ENCODE measurements at places on chromosomes 7 and 10.
A peak's percentile ranks its signal among the peaks of the same experiment; 100 is the strongest.

DNA sequence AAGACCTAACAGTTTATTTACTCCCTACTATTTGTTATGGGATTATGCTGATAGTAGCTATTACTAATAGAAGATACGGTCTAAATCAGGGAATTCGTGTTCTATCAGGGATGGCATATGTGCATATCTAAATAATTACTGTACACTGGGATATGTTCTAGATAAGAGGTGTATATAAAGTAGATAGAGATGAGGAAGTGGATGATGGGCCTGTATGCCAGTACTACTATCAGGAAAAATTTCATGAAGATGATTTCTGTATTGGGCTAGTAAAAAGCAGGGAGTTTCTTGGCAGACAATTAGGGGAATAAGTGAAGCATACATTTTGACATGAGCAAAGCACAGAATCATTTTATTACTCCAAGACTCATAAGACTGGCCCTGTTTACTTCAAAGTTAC is 26.2 kb downstream of the PTPN12 start:
- no peak for ATAC-seq

GRCh38 chr7:71144963-71145362 is 13.0 kb downstream of the GALNT17 start:
- ATAC-seq = no peak

DNA sequence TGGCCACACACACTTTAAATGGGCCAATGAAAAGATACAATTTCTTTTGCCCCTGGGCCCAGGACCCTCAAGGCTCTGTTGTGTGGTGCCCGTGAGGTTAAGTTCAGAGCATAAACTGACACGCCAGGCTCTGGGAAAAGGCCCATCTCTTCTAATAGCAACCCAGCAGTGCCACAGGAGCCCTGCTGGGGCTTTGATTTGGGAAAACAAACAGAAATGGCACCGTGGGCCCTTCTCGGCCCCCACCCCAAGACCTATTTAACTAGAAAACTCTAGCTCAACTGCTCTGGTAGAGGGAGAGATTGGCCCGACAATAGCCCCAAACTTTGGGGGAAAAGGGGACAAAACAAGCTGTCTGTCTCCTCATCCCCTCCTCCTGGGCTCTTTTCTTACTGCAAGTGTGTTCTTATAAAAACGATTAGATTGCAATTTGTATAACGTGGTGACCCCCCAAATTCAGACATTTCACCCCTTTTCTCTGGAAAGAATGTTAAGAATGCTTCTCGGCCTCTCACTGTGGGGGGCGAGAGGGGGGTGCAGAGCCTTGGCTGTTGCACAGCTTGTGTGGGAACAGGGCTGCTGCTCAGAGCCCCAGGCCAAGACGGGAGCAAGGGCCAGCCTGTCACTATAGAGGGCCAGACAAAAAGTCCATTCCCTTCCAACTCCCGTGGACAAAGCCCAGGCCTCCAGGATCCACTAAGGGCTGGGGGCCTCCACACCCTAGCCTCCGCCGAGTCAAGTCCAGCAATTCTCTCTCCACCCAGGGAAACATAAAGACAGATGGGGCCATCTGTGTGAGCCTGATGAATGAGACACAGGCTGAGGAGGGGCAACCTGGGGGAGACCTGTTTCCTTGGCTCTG is 26.8 kb downstream of the DPCD start:
- ATAC-seq = no peak

GRCh38 chr10:24382979-24383663 is 174.2 kb downstream of the KIAA1217 start:
- ATAC-seq = peak; percentile 83

- no peak for ATAC-seq
Observed at GRCh38 chr7:100555701-100556100, 16.7 kb downstream of the AGFG2 start.

GRCh38 chr7:151876899-151877777 is at the start of gene PRKAG2:
Gene PRKAG2 (minus strand): TSS chr7:151877115. CDS start chr7:151876620, 495 bp downstream.
- ATAC-seq = peak; percentile 53

DNA sequence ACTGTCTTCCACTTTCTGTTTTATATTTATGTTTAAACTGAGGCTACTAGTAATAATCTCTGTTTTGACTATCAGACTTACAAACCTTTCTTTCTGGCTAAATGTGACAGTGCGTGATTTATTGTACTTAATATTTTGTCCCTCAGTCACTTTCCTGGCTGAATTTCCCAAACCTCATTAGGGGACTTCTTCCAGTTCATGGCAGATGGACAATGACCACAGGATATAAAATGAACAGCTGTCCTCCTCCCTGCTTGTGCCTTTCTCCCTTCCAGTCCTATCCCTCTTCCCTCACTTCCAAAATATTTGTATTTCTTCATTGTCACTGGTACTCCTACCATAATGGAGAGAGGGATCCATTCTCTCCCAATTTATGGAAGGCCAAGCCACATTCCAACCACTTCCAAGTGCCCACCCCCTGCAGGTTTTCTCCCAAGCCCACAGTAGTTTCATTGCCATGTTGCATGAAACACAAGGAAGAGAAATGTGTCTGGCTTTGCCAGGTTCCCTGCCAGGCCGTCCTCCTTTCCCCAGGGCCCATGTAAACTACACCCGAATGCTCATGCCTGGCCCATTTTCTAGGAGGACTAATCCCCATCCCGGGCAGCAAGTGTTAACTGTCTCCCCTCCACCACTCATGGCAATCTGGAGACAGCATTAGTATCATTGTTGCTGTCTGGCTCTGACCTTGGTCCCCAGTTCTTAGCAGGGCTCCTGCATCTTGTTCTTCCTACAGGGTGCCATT is 269.5 kb upstream of the SLC26A5 start:
- no peak for ATAC-seq

DNA sequence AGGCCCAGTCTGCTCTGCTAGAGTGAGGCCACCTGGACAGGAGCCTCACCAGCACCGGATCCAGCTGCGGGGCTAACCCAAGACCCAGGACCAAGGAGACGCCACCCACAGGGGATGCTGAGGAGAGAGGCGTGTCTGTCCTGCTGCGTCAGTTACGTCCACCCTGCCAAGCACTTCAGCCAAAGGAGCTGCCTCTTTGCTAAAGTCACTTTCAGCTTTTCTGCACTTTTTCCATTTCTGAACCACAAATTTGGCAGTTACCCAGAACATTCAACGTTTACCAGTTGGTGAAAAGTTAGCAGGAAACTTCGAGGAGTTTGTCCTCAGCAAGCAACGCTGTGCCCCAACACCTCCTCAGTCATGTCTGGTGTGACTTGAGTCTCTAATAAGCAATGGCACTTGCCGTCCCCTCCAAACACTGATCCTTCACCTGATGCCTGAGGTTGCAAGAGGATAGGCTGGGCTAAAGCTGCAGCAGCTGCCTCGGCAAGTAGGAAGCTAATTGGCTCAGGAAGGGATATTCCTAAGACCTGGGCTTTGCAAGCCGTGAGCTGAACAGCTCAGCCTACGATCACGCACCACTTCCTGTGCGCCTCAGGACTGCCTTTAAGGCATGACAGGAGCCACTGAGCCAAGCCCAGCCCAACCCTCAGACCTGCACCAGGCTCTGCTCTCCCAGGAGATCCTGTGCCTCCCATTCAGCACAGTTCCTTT is 40.1 kb downstream of the KCNH2 start:
- ATAC-seq = peak; percentile 75

DNA sequence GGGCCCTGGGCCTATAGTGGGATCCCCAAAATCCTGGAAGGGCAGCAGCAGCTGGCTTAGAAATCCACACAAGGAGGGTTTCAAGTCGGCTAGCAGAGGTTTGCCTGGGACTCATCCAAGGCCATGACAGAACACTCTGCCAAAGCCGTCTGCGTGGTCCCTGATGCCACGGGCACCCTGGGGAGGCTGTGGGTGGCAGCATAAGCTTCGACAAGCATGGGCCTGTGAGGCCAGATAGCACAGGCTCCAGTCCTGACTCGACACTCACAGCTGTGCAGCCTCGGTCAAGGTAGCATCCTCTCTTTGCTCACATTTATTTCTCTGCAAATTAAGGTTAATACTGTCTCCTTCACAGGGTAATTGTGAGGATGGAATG is 138.3 kb downstream of the JCAD start:
- peak; percentile 70 for ATAC-seq

GRCh38 chr7:17097668-17098297 is 200.7 kb upstream of the AHR start:
- ATAC-seq = no peak

GRCh38 chr7:141820067-141820466 is 21.2 kb downstream of the PRSS37 start:
- ATAC-seq = no peak

GRCh38 chr10:111037858-111038257 is 39.0 kb upstream of the ADRA2A start:
- ATAC-seq = no peak

DNA sequence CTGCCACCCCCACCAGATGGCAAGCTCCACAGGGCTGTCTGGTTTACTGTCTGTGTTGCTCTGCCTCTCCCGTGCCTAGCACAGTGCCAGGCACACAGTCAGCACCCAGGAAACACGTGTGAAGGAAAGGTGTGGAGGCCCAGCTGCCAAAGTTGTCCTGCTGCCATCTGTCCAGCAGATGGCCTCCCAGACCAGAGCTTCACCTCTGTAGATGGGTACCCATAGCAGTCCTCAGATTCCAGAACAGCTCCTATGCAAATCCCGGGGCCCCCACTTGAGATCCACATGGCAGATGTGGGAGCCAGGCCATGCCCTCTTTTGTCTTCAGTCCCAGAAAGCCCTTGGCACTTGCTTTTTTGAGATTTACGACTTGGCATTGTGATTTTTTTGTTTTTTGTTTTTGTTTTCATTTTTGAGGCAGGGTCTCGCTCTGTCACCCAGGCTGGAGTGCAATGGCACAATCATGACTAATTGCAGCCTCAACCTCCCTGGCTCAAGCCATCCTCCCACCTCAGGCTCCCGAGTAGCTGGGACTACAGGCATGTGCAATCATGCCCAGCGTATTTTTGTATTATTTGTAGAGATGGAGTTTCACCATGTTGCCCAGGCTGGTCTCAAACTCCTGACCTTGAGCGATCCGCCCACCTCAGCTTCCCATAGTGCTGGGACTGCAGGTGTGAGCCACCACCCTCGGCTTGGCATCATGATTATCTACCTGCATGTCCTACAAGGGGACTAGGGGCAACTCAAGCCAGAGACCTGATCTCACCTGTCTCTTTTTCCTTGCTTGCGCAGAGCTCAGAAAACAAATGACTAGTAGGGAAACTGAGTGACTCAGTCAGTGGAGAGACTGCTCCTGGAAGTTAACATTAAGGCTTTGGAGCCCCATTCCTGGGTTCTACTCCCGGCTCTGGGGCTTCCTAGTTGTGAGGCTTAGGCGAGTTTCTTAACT is 16.9 kb upstream of the PALD1 start:
- ATAC-seq = peak; percentile 68

DNA sequence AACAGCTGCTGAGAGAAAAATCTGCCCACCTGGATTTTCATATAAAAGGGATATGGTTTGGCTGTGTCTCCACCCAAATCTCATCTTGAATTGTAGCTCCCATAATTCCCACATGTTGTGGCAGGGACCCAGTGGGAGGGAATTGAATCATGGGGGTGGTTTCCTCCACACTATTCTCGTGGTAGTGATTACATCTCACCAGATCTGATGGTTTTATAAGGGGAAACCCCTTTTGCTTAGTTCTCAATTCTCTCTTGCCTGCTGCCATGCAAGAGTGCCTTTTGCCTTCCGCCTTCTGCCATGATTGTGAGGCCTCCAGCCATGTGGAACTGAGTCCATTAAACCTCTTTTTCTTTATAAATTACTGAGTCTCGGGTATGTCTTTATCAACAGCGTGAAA is 20.8 kb upstream of the MKI67 start:
- no peak for ATAC-seq

GRCh38 chr7:112172870-112173567 is 33.2 kb downstream of the DOCK4 start:
- no peak for ATAC-seq

DNA sequence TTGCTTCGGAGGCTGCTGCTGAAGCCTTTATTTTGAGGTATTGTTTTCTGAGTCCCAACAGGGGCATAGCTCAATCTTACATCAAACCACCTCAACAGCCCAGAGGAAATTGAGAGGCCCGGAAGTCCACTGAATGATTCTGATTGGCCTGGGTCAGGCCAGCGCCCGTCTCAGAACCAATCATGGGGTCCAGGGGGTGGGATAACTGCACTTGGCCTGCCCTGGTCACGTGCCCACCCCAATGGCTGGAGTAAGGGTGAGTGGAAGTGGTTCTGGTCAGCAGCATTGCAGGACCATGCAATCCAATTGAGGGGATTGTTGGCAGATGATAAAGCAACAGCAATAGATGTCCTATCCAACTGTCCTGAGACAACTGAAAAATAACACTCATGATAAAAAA is 190.6 kb downstream of the HERPUD2 start:
- ATAC-seq = no peak

DNA sequence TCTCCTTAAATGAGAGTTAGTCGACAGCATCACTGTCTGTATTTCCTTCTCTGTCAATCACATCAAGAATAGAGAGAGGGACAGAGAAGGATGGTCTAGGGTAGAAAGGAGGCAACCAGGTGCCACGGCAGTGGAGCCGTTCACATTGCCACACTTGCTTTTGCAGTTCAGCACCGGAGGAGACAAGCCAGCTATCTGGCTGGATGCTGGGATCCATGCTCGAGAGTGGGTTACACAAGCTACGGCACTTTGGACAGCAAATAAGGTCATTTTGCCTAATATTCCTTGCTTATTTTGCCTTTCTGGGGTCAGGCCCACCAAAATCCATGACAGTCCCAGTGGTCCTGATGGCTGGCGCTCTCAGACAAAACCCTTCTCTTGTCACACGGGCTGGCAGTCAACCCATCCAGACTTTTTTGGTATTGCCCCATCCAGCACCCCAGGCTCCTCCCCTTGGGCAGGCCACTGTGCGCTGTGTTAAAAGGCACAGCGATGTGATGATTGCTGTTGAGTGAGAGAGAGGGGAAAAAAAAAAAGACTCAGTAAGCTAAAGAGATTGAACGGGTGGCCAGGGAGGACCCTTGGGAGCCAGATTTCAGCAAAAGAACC is 8.4 kb downstream of the CPA2 start:
- ATAC-seq = no peak

DNA sequence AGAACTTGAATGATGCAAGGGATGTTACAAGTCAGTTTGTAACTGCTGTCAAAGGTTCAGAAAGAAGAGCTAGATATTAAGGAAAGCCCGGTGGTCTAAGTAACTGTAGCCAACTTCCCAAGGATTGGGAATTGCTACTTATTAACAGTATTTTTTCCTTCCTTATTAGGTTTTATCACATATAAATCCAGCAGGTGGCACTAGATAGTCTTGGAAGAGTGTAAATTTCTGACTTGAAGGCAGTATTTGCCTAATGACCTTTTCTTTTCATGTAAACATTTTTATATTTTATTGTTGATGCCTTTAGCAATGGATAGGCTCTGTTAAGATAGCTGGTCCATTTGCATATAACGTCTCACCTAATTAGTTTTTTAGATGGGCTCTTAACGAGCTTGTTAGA is 51.2 kb downstream of the ANLN start:
- ATAC-seq = no peak
